Keratinocyte (primary cell): ENCODE measurements at places on chromosomes 5 and 9. TPM values are rescaled to one million over a fixed set of nuclear protein-coding genes. Genes with fewer than 3 reads are reported as not detected.

DNA sequence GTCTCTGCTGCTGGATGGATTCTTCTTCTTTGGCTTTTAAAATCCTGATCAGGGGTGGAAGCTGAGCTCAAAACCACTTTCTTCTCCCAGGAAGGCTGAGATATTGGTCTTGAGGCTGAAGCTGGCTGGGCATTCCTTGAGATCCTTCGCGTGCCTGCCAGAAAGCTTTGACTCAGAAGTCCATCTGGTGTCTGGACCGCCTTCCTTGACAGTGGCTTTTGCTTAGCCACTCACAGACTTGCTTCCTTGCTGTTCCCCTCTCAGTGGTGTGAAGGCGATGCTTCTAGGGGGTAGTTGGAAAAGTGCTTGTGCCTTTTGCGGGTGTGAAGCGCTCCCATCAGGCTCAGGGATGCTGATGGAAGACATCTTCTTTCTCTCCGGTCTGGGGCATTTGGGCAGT lies 45.9 kb downstream of the RGS3 start:
- H3K27me3 ChIP-seq, result no peaks in the 10 kb centered on the region
- no peaks in the 10 kb centered on the region for H3K36me3 ChIP-seq
- no peak overlapping the region for H3K27ac ChIP-seq
- no peaks in the 10 kb centered on the region for H3K4me1 ChIP-seq
- DNase-seq, result no peak

- no peak for DNase-seq
- H3K27me3 ChIP-seq, result no peaks in the 10 kb centered on the region
- no peaks in the 10 kb centered on the region for H3K4me1 ChIP-seq
- H3K4me3 ChIP-seq, result no peak overlapping the region
Measured at GRCh38 chr5:53815471-53815870, 255.0 kb downstream of the NDUFS4 start.

- H3K4me3 ChIP-seq, result no peak overlapping the region
- no peaks in the 10 kb centered on the region for H3K27me3 ChIP-seq
- H3K36me3 ChIP-seq, result no peaks in the 10 kb centered on the region
- DNase-seq, result no peak
- H3K27ac ChIP-seq, result no peak overlapping the region
Measured at GRCh38 chr5:140741967-140742366, 41.7 kb downstream of the ZMAT2 start.

GRCh38 chr5:166992108-166992507 lies 1299.3 kb upstream of the WWC1 start:
- no peaks in the 10 kb centered on the region for H3K36me3 ChIP-seq
- H3K27ac ChIP-seq, result no peak overlapping the region
- no peak for DNase-seq
- H3K4me1 ChIP-seq, result no peaks in the 10 kb centered on the region
- H3K4me3 ChIP-seq, result no peak overlapping the region

- H3K4me3 ChIP-seq, result no peak overlapping the region
- no peaks in the 10 kb centered on the region for H3K27me3 ChIP-seq
- H3K4me1 ChIP-seq, result no peaks in the 10 kb centered on the region
- no peaks in the 10 kb centered on the region for H3K36me3 ChIP-seq
- H3K27ac ChIP-seq, result no peak overlapping the region
Measured at GRCh38 chr5:35239911-35240610, 9.8 kb upstream of the PRLR start.

- no peaks in the 10 kb centered on the region for H3K36me3 ChIP-seq
- DNase-seq, result no peak
- H3K4me3 ChIP-seq, result no peak overlapping the region
- no peaks in the 10 kb centered on the region for H3K4me1 ChIP-seq
Measured at GRCh38 chr9:117545846-117546245, 131.0 kb upstream of the ASTN2 start.

DNA sequence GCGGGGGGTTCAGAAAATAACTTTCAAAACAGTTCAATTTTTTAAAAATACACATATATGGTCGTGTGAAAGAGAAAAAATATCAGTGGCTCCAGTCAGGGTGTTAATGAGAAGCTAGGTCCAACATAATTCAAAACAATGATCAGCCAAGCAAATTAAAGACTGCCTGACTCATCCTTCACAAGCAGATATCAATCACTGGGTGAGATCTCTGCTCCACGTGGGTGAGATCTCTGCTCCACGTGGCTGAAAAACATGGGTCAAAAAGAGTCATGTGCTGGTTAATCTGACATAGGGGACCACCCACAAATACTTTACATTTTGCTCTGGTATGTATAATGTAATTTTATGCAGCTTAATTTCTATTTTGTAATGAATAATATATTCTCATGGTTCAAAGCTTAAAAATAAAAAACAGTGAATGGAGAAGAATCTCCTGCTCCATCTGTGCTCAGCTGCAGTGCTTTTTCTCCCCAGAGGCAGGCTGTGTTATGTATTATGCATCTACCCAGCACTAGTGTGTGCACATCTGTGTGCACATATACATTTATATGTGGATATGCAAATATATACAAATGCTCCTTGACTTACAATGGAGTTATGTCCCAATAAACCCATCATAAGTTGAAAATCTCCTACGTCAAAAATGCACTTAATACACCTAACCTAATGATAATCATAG lies 93.1 kb upstream of the S1PR3 start:
- H3K4me1 ChIP-seq, result no peaks in the 10 kb centered on the region
- H3K36me3 ChIP-seq, result no peaks in the 10 kb centered on the region
- no peak for DNase-seq
- H3K27ac ChIP-seq, result no peak overlapping the region
- H3K27me3 ChIP-seq, result no peaks in the 10 kb centered on the region

- no peak overlapping the region for H3K27ac ChIP-seq
- no peak for DNase-seq
- no peaks in the 10 kb centered on the region for H3K36me3 ChIP-seq
- no peaks in the 10 kb centered on the region for H3K27me3 ChIP-seq
- no peak overlapping the region for H3K4me3 ChIP-seq
- peaks cover 9% of the 10 kb centered on the region for H3K4me1 ChIP-seq
Measured at GRCh38 chr5:36581070-36581469, 25.3 kb upstream of the SLC1A3 start.

DNA sequence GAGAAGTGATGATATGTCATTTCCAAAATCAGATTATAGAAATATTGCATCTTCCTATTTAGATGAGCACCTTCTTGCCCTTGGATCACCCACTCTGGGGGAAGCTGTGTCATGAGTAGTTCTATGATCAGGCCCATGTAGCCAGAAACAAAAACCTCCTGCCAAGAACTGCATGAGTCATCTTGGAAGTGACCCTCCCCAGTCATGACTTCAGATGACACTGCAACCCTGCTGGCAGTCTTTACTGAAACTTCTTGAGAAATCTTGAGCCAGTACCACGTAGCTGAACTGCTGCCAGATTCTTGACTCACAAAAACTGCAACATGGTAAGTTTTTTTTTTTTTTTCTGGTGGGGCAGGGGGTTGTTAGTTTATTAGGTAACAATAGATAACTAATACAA lies 439.6 kb upstream of the PTGER4 start:
- H3K4me3 ChIP-seq, result no peak overlapping the region
- DNase-seq, result no peak
- H3K36me3 ChIP-seq, result no peaks in the 10 kb centered on the region
- no peak overlapping the region for H3K27ac ChIP-seq

- H3K27ac ChIP-seq, result no peak overlapping the region
- H3K27me3 ChIP-seq, result no peaks in the 10 kb centered on the region
- DNase-seq, result no peak
- H3K36me3 ChIP-seq, result no peaks in the 10 kb centered on the region
Measured at GRCh38 chr9:135650408-135650807, 11.1 kb upstream of the GLT6D1 start.

GRCh38 chr5:58259685-58260152 lies 200.2 kb downstream of the PLK2 start:
- peaks cover 27% of the 10 kb centered on the region for H3K4me1 ChIP-seq
- H3K27me3 ChIP-seq, result no peaks in the 10 kb centered on the region
- H3K36me3 ChIP-seq, result no peaks in the 10 kb centered on the region
- peak overlapping the region; percentile 83 for H3K27ac ChIP-seq
- no peak overlapping the region for H3K4me3 ChIP-seq

DNA sequence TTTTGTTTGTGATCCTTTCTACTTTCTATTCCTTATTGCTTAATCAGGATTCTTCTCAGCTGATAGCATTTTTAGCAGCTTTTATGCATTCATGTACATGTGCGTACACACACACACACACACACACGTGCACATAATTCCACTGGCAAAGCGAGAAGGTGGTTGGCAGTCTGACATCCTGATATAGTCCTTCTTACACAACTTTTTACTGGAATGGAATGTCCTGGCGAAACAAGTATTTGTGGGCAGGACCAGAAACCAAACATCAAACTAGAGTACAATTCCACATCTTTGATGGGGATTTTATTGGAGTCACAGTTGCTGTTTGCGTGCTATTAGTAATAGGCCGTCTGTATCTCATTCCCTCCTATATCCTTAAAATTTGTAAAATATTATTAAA lies 356.5 kb downstream of the CCDC171 start:
- H3K4me1 ChIP-seq, result no peaks in the 10 kb centered on the region
- no peak overlapping the region for H3K27ac ChIP-seq
- no peaks in the 10 kb centered on the region for H3K27me3 ChIP-seq
- DNase-seq, result no peak
- no peaks in the 10 kb centered on the region for H3K36me3 ChIP-seq

DNA sequence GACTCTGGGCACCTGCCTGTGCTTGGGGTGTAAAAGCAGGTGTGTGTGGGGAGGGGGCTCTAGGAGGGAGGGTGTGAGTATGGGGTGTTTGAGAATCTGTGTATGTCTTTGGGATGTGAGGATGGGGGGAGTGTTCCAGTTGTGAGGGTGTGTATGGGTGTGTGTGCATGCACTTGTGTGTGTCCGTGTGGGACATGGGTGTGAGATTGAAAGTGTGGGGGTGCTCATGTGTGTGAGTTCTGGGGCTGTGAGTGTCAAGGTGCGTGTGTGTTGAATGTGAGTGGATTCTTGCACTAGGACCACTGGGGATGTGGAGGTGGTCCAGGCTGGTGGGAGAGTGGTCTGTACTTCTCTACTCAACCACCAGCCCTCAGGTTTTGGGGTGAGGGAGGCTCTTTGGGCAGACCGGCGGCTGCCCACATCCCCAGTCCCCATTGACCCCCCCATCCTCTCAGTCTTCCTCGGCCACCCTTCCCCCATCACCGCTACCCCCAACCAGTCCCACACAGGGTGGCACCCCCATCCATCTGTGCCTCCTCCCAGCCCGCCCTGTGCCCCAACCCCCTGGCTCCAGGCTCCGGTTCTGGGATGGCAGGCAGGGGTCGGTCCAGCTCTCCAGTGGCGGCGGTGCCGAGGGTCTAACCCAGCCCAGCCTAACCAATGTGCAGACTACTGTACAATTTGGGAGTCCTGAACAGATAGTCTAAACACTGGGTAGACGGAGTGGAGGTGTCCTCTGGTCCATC lies 31.5 kb downstream of the GOLGA2 start:
- H3K27ac ChIP-seq, result no peak overlapping the region
- H3K4me3 ChIP-seq, result no peak overlapping the region
- no peaks in the 10 kb centered on the region for H3K27me3 ChIP-seq
- DNase-seq, result no peak

DNA sequence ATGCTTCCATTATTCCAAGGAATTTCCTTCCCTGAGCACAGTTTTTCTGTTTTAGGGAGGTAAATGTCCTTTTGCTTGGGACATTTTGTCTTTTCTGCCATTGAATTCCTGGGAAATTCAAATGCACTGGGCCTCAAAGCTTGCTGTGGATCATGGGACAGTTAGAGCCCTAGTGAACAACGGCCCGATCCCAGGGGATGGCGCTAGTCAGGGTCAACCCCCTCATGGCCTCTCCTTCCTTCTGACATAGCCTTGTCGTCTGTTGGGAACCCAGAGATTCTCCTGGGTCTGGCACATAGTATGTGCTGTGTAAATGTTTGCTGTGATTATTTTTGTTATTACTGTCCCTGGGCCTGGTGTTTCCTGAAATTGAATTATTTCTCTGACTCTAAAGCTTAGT lies 30.7 kb upstream of the COL15A1 start:
- no peaks in the 10 kb centered on the region for H3K36me3 ChIP-seq
- DNase-seq, result no peak
- no peak overlapping the region for H3K4me3 ChIP-seq
- H3K27ac ChIP-seq, result no peak overlapping the region

GRCh38 chr9:2833096-2833495 lies 10.8 kb downstream of the PUM3 start:
- no peak overlapping the region for H3K27ac ChIP-seq
- DNase-seq, result no peak
- no peaks in the 10 kb centered on the region for H3K4me1 ChIP-seq
- H3K4me3 ChIP-seq, result no peak overlapping the region
- H3K27me3 ChIP-seq, result no peaks in the 10 kb centered on the region

DNA sequence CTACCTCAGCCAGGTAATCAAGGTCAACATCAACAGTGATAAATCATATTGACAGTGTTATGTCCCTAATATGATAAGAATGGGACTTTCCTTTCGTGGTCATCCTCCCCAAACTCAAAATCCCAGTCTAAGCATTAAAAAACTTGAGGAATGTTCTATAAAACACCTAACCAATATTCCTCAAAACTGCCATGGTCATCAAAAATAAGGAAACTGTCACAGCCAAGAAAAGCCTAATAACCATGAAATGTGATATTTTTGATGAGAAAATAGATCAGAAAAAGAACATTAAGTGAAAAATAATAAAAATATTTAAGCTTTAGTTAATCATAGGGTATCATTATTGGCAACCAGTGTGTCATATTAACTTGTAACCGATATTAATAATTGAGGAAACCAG lies 232.1 kb upstream of the ATP10B start:
- H3K27ac ChIP-seq, result no peak overlapping the region
- no peaks in the 10 kb centered on the region for H3K27me3 ChIP-seq
- no peaks in the 10 kb centered on the region for H3K4me1 ChIP-seq
- DNase-seq, result no peak
- no peaks in the 10 kb centered on the region for H3K36me3 ChIP-seq
- no peak overlapping the region for H3K4me3 ChIP-seq

- no peak overlapping the region for H3K27ac ChIP-seq
- H3K4me3 ChIP-seq, result no peak overlapping the region
- DNase-seq, result no peak
Measured at GRCh38 chr5:67806654-67807438, 408.7 kb upstream of the PIK3R1 start.

The IL13 gene
- polyA plus RNA-seq, result not detected in 3 replicates

The BARHL1 gene
- polyA plus RNA-seq, result not detected in 3 replicates

The FCN2 gene
- polyA plus RNA-seq, result not detected in 3 replicates

The KCNN2 gene
- 0.09 TPM in 2 of 3 replicates, not detected in the other for polyA plus RNA-seq

The ARAP3 gene
- 1.3 to 2.4 TPM (median 1.3 TPM) in 3 replicates for polyA plus RNA-seq

The NUTM2F gene
- not detected in 3 replicates for polyA plus RNA-seq

The PITX1 gene
- 0.73 to 2.3 TPM (median 1.7 TPM) in 3 replicates for polyA plus RNA-seq

The RLN2 gene
- polyA plus RNA-seq, result 0.41 to 0.98 TPM (median 0.68 TPM) in 3 replicates

The PRDM9 gene
- not detected in 3 replicates for polyA plus RNA-seq

The PHF24 gene
- 0.04 to 0.09 TPM (median 0.04 TPM) in 3 replicates for polyA plus RNA-seq

The CBY3 gene
- polyA plus RNA-seq, result not detected in 3 replicates

The CAMK4 gene
- 0.30 to 1.0 TPM (median 0.45 TPM) in 3 replicates for polyA plus RNA-seq

The FGD3 gene
- polyA plus RNA-seq, result 0.21 to 0.61 TPM (median 0.22 TPM) in 3 replicates
